Naive B cell (primary cell): ENCODE measurements at places on chromosomes 12 and 14.

DNA sequence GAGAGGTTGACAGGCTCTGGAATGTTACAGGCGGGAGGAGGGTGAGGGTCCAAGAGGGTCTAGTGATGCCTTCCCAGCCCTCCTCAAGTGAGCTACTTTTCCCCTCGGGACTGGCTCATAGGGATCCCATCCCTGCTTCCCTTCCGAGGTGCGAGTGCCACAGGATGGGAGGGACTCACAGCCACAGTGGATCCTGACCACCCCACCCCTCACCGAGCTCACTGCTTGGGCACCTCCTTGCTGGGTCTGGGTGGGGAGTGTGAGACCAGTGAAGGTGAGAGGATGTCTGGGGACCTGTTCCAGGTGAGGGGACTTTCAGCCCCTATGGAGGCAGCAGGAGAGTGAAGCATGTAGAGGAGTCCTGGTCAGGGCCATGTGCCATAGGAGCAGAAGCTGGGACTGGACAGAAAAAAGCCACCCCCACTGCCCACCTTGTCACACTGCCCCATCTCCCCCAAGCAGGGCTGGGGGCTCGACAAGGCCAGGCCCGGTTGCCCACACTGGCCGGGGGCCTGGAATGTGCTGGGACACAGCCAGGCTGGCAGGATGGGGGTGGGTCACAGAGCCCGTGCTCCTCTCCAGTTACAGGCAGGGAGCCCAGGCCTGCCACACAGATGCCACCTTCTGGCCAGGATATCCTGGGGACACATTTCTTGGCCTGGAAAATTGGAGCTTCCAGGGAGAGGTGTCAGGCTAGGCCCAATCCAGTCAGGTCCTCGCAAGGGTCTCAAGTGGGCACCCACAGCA is 1.7 kb upstream of the TNS2 start:
- no peak for DNase-seq

DNA sequence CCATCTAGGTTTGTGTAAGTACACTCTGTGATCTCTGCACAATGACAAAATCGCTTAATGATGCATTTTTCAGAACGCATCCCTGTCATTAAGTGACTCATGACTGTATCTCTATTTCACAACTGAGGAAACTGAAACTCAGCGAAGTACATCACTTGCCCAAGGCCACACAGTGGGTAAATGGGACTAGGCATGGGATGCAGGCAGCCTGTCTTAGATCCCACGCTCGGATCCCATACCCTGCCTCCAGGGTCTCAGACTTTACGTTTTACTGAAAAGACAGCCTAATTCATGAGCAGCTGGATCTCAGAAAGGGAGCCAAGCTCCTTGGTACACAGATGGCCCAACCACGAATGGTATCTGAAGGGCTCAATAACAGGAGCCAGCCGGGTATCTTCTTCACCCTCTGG is 2.4 kb upstream of the MLEC start:
- DNase-seq, result no peak

- DNase-seq, result no peak
These were observed 8.1 kb upstream of the GLTP start for GRCh38 chr12:109888179-109889020.

GRCh38 chr12:103571286-103571685 is 15.8 kb upstream of the STAB2 start:
- DNase-seq, result no peak

GRCh38 chr14:41608681-41609390 is 2.2 kb downstream of the LRFN5 start:
- no peak for DNase-seq

DNA sequence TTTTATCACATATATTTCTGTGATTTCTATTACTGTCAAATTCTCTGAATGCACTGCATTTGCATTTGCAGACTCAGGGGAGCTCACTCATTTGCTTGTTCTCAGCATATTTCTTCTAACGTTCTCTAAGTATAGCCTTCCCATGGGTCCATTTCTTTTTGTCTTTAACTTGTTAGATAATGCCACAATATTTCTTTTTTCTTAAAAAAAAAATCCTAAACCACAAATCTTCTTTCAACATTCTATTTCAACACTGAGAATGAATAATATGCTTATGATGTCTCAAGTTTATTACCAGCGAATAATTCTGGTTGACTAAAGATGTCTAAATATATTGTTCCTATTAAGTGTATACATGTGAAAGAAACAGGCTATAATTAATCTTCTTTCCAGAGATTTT is 200.2 kb downstream of the ANO6 start:
- no peak for DNase-seq

- DNase-seq, result no peak
These were observed 139.9 kb downstream of the GRIP1 start for GRCh38 chr12:66538970-66539369.

DNA sequence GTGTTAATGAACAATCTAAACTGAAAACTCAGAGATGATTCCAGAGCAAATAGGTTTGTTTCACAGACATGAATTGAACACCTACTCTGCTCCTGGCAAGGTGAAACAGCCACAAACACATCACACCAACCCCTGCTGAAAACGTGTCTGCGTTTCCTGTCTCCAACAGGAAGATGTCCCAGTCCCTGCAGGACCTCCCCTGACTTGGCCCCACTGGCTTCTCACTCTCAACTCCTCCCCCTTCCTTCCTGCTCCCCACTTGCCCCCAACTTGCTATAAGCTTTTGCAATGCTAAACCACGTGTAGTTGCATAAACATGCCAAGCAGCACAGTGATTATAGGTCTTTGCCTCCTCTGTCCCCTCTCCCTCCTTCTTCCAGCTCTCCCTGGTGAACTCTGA is 567.6 kb downstream of the BCL11B start:
- no peak for DNase-seq

- no peak for DNase-seq
These were observed 982 bp downstream of the RBMS2 start for GRCh38 chr12:56522411-56523193.

DNA sequence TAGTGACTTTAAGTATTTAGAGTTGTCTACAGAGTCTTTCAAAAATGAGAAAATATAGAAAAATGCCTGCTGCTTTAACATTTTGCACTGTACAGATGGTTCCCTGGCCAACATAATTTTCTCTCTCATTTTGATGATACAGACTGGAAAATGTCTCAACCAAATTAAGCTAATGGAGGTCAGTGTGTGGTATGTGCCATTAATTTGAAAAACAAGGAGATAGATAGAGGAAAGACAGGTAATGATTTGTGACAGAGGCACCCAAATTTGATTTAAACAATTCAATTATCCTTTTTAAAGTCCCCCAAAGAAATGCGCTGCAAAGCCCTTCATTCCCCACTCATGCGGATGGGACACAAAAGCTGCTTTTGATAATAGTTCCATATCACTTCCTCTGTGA is 140.0 kb downstream of the ASCL1 start:
- no peak for DNase-seq

DNA sequence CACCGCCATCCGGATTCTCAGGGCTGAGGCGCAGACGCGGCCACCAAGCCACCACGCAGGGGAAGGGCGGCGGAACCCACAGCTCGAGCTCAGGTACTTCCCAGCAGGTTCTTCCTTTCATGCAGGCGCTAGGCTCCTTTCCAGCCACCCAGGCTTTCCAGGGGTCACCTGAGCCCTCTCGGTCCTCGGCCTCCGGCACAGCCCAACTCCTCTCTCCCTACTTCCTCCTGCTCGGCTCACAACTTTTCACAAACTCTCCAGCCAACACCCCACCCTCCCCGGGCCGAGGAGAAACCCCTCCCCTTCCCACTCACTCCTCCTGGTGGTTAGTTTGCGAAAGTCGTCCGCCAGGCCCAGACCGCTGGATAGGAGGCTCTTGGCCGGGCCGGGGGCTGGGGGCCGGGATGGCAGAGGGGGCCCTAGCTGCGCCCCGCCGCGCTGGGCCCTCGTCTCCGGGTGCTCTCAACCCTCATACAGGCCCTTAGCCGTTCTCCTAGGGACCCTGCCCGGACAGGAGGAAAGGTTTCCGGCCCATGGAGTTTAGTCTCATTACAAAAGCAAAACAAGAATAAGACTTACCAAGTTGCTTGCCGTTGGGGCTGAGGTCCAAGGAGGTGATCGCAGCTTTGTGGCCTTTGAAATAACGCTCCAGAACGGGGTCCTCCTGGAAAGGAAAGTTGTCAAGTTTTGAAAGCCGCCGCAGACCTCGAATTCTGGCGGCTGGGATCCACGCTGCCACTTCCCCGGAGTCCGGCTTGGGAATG is at the start of gene GALNT4:
Gene GALNT4 (minus strand): TSS at position 256 of the 764 bp plus-strand sequence. CDS start 247 bp downstream, at position 9.
- DNase-seq, result peak; percentile 87

DNA sequence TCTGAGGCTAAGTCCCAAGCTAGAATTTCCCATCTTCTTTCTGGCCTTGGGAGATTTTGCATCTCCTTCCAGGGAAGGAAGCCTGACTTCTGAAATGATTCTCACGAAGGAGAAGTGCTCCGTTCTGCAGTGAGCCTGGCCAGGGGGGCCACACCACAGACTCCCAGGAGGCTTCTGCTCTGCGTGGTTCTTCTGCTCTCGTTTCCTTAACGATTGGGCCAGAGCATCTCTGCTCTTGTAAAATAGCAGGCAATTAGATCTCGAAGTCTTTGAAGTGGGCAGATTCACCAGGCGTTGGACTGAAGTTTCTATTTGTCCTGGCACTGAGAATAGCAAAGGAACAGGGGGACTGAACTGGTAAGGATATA is 6.7 kb upstream of the BATF start:
- peak; percentile 81 for DNase-seq

GRCh38 chr14:79856381-79856780 is 354.9 kb downstream of the DIO2 start:
- no peak for DNase-seq
